ENCODE measurements at places on chromosomes 7 and 10. TPM values are rescaled to one million over a fixed set of nuclear protein-coding genes. Genes with fewer than 3 reads are reported as not detected.

CYP3A4 gene
- total RNA-seq, result not detected

GRCh38 chr10:95660283-95660682 lies 3.8 kb upstream of the ALDH18A1 start:
- no peak for DNase-seq

DNA sequence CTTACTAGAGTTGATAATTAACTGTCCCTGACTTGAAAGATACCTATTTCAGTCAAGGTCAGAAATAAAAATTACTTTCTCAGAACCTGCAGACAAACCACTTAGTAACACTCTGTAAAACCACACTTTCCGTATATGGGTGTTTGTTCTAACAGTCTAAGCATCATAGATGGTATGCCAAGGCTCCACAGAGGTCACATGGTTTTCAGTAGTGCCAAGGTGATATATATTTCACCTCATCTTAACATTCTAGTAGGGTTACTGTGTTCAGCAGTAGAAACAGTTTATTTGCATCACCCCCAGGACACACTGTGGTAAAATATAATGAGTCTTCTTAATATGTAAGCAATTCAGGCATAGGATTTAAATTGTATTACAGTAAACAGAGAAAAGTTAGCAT lies 61.5 kb downstream of the KCND2 start:
- DNase-seq, result no peak

DNA sequence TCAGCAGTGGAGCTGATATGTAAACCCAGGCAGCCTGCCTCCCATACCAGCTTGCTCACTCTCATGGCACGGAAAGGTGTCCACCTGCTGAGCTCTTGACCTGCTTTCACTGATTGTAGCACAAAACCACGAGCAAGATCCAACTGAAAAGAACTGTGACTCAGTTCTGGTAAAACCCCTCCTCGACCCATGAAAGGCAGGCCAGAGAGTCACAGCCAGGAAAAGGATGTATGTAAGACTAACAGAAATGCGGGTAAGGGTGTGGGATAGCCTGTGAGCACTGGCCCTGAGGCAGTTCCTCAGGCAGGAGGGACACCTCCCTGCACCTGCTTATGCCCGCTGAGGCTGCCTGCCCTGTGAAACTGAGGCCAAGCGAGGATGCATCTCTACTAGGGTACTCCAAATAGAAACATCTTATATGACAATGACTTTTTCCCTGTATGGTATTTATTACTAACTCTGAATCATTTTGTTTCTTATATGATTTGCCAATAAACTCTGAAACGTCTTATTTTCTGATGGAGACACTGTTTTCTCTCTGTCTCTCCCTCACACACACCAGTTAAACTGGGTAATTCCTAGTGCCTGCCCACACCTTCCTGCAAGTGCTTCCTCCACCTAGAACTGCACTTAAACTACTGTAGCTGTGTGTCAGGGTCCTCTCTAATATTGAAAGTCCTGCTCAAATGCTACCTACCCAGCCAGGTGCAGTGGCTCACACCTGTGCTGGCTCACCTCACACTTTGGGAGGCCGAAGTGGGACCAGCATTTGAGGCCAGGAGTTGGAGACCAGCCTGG lies 73.3 kb upstream of the GHITM start:
- DNase-seq, result no peak

DNA sequence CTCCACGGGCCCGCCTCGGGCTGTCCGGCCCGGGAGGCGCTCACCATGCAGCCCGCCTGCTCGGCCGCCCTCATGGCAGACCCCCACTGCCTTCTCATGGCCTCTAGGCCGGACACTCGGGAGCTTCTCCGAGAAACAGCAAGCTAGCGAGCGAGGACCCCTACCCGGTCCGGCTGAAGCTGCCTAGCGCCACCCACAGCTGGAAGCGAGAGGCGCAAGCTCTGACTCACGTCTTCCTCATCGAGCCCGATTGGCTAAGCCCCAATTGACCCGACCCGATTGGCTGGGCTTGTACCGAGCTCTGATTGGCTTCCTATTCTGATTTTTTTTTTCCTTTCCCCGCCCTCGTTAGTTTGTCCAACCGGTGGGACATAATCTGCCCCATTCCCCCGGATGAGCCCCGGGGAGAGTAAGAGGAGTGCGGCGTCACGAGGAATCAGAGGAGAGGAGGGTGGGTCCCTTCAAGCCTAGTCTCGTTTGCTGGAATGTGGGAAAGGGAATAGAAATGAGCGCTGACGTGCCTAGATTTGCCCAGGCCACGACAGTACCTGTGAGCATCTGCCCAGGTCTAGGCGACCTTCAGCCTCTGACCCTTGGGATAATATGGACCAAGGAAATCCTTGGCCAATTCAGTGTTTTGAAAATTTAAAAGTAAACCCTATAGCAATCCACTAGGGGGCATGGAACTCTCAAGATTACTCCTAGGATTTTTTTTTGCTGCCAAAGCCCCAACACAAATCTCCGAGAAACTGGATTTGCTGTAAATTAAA lies at the start of gene TYSND1:
TSS of gene TYSND1 (minus strand) at position 212 of the 770 bp plus-strand sequence. CDS start at position 98, 114 bp downstream.
- peak; percentile 99 for DNase-seq

DNA sequence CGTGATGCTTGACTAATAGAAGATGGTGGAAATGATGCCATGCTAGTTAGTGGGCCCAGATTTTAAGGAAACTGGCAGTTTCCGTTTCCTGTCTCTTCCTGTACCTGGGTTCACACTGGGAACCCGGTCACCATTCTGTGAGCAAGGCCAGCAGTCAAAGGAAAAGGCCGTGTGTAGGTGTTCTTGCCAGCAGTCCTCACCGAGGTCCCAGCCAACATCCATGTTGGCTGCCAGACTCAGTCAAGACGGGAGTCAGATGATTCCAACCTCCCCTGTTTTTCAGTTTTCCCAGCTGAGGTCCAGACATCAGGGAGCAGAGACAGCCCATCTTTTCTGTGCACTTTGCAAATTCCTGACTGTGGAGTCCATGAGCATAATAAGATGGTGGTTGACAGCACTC lies 15.2 kb upstream of the PILRB start:
- DNase-seq, result no peak

All from HT-29 (cell line).